ENCODE measurements at places on chromosomes 4 and X. TPM values are rescaled to one million over a fixed set of nuclear protein-coding genes. Genes with fewer than 3 reads are reported as not detected.

Gene MAGEC3
- not detected for total RNA-seq

GRCh38 chr4:85399270-85399669 is 75.7 kb upstream of the ARHGAP24 start:
- H3K27me3 ChIP-seq: peaks cover 2% of the 10 kb centered on the region
- no peaks in the 10 kb centered on the region for H3K36me3 ChIP-seq
- H3K27ac ChIP-seq: no peak overlapping the region
- peaks cover 3% of the 10 kb centered on the region for H3K4me1 ChIP-seq
- DNase-seq: no peak

Gene REELD1
- total RNA-seq: 0.16 TPM

DNA sequence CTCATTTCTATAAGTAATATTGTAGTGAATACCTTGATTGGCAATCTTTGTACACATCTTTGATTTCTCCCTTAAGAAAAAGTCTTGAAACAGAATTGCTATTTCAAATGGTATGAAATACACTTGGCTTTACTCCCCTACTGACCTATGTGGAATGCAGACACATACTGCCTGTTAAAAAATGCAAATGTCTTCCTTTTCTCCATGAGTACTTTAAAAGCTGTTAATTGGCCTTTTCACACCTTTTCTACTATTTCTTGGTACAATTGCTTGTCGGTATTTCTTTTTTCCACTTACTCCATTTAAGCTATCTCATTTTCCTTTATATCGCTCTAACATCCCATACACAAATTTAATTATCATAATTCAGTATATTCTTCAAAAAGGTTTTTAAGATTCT is 87.2 kb downstream of the FRYL start:
- H3K36me3 ChIP-seq: peaks cover 7% of the 10 kb centered on the region
- peaks cover 39% of the 10 kb centered on the region for H3K4me1 ChIP-seq
- no peak overlapping the region for H3K27ac ChIP-seq
- no peak overlapping the region for H3K4me3 ChIP-seq
- no peak for DNase-seq

- H3K27me3 ChIP-seq: no peaks in the 10 kb centered on the region
- no peaks in the 10 kb centered on the region for H3K36me3 ChIP-seq
- peak overlapping the region; percentile 39 for H3K27ac ChIP-seq
- H3K4me3 ChIP-seq: no peak overlapping the region
Observed at GRCh38 chr4:95155759-95156451, 392.9 kb downstream of the UNC5C start.

Gene AP1AR
- total RNA-seq: 16.5 TPM

DNA sequence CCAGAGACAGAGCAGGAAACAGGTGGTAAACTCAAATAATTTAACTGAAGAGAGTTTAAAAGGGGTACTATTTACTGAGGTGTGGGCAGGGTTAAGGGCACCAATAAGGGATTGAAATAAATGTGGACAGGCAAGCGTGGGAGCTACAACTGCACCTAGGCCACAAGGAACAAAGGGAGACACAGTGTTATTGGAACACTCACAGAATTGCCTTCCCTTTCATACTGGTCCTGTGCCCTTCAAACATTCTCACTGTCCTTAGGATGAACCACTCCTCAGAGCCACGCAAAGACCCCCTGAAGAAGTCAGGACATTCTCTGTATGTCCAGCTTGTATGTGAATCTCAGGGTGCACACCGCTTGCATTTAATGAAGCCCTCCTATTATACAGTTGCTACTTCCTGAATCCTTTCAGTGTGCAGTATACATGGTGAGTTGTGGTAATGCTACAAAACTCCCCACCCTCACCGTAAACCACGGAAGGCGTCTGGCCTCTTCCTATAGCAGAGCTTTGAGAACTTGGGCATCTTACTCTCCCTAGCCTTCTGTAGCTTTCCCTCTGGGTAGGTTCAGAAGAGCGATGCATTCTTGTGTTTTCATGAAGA is 9.6 kb upstream of the MRPL1 start:
- H3K27me3 ChIP-seq: no peaks in the 10 kb centered on the region
- H3K27ac ChIP-seq: peak overlapping the region; percentile 100
- peaks cover 57% of the 10 kb centered on the region for H3K4me1 ChIP-seq
- no peaks in the 10 kb centered on the region for H3K36me3 ChIP-seq
- DNase-seq: peak; percentile 80
- H3K4me3 ChIP-seq: peak overlapping the region; percentile 64

Gene SPANXB1
- total RNA-seq: not detected

GRCh38 chr4:69713593-69713992 is 46.8 kb downstream of the SULT1B1 start:
- no peaks in the 10 kb centered on the region for H3K4me1 ChIP-seq
- no peak overlapping the region for H3K4me3 ChIP-seq
- H3K27me3 ChIP-seq: no peaks in the 10 kb centered on the region
- H3K27ac ChIP-seq: no peak overlapping the region
- H3K36me3 ChIP-seq: no peaks in the 10 kb centered on the region

- peaks cover 2% of the 10 kb centered on the region for H3K4me1 ChIP-seq
- no peaks in the 10 kb centered on the region for H3K27me3 ChIP-seq
- peaks cover 27% of the 10 kb centered on the region for H3K36me3 ChIP-seq
- no peak overlapping the region for H3K4me3 ChIP-seq
- DNase-seq: no peak
- no peak overlapping the region for H3K27ac ChIP-seq
Observed at GRCh38 chr4:112589206-112589605, 47.5 kb downstream of the ZGRF1 start.

DNA sequence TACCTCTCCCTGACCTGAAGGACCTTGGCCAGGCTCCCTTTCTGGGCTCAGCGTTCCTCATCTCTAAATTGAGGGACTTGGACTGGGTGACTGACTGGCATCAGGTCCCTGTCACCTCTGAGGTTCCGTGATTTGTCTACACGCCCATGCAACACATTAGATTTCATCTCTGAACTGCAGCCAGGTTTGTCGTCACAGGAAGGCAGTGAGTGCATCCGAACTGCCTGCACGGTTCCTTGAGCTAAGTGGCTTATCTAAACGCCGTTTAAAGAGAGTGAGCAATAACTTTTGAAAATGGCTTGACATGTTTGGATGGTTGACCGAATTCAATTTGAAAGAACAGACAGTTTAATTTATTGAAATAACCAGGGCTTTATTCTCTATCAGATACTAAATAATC is 70.1 kb downstream of the PCYT1B start:
- no peaks in the 10 kb centered on the region for H3K36me3 ChIP-seq
- peaks cover 3% of the 10 kb centered on the region for H3K4me1 ChIP-seq
- no peaks in the 10 kb centered on the region for H3K27me3 ChIP-seq
- H3K27ac ChIP-seq: no peak overlapping the region

Gene GLRA2
- not detected for total RNA-seq

Gene TBL1X
- total RNA-seq: 21.2 TPM

Gene LRRC66
- 0.16 TPM for total RNA-seq

GRCh38 chr4:48069026-48069425 is 52.5 kb downstream of the NIPAL1 start:
- no peak for DNase-seq
- H3K4me3 ChIP-seq: no peak overlapping the region
- no peak overlapping the region for H3K27ac ChIP-seq
- H3K36me3 ChIP-seq: peaks cover 23% of the 10 kb centered on the region
- H3K27me3 ChIP-seq: no peaks in the 10 kb centered on the region

GRCh38 chrX:118251271-118251670 is 94.6 kb upstream of the WDR44 start:
- DNase-seq: no peak
- H3K27ac ChIP-seq: no peak overlapping the region

DNA sequence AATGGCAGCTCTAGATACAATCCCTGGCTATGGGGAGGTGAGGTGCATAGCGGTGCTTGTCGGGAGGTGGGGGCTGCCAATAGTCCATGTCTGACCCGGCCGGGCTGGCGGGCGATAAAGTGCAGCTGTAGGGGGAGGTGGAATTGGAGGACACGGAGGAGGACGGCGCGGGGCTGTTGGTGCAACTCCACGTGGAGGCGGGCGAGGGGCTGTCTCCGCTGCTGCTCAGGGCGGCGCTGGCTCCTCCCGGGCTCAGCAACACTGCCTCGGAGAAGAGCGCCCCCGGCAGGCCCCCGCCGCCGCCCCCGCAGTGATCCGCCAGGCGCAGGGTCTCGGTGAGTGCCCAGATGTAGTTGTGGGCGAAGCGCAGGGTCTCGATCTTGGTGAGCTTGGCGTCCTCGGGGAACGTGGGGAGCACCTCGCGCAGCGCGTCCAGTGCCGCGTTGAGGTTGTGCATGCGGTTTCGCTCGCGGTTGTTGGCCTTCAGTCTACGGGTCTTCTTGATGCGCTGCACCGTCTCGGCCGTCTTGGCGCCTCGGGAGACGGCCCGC is 1.3 kb downstream of the NEUROG2 start:
- peak; percentile 45 for DNase-seq
- H3K4me3 ChIP-seq: peak overlapping the region; percentile 89
- peaks cover 78% of the 10 kb centered on the region for H3K27me3 ChIP-seq
- H3K4me1 ChIP-seq: peaks cover 48% of the 10 kb centered on the region

Gene ODAPH
- not detected for total RNA-seq

DNA sequence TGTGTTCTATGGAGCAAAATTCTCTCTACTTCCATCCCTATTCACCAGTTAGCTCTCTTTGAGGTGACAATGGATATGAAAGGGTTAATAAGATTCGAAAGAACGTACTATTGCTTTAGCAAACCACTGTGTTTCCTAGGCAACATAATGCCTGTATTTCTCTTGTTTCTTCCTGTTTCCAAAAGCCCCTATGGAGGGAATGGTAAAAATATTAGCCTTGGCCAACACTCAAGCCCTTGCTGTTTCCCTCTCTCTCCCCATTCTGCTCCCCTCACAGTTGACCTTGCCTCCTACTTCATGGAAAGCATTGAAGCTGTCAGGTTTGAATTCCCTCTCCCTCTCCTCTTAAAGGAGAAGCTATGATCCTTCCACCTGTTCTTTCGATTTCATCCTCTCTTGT is 9.6 kb upstream of the PGRMC1 start:
- H3K36me3 ChIP-seq: no peaks in the 10 kb centered on the region
- H3K27me3 ChIP-seq: peaks cover 17% of the 10 kb centered on the region
- no peak for DNase-seq
- H3K4me3 ChIP-seq: no peak overlapping the region
- H3K4me1 ChIP-seq: no peaks in the 10 kb centered on the region

Gene EREG
- total RNA-seq: not detected

Gene USP17L11
- total RNA-seq: 0.11 TPM

Gene SRPX2
- not detected for total RNA-seq

- peaks cover 3% of the 10 kb centered on the region for H3K4me1 ChIP-seq
- no peak overlapping the region for H3K4me3 ChIP-seq
- H3K27ac ChIP-seq: no peak overlapping the region
- H3K27me3 ChIP-seq: no peaks in the 10 kb centered on the region
- DNase-seq: no peak
- H3K36me3 ChIP-seq: no peaks in the 10 kb centered on the region
Observed at GRCh38 chr4:81407726-81408125, 64.0 kb downstream of the RASGEF1B start.

GRCh38 chrX:11290416-11291102 is 2.7 kb upstream of the AMELX start:
- no peak overlapping the region for H3K27ac ChIP-seq
- no peaks in the 10 kb centered on the region for H3K4me1 ChIP-seq
- no peaks in the 10 kb centered on the region for H3K27me3 ChIP-seq
- H3K36me3 ChIP-seq: no peaks in the 10 kb centered on the region
- DNase-seq: no peak

Gene FAM200B
- total RNA-seq: 13.3 TPM

Gene NLRP2B
- not detected for total RNA-seq

- H3K27ac ChIP-seq: peak overlapping the region; percentile 85
- DNase-seq: peak; percentile 81
- peak overlapping the region; percentile 26 for H3K4me3 ChIP-seq
- H3K27me3 ChIP-seq: no peaks in the 10 kb centered on the region
Observed at GRCh38 chr4:113869743-113870375, 108.3 kb upstream of the CAMK2D start.

Gene PRDX4
- 48.8 TPM for total RNA-seq
